Gastrocnemius medialis (tissue), 4 donors: ENCODE measurements at places on chromosomes 12 and 14. TPM values are rescaled to one million over a fixed set of nuclear protein-coding genes. Genes with fewer than 3 reads are reported as not detected.
A peak's percentile ranks its signal among the peaks of the same experiment; 100 is the strongest.

GRCh38 chr12:130799051-130799450 lies 40.0 kb downstream of the STX2 start:
- no peaks in the 10 kb centered on the region for H3K4me1 ChIP-seq
- H3K4me3 ChIP-seq, result no peak overlapping the region
- DNase-seq, result no peak

DNA sequence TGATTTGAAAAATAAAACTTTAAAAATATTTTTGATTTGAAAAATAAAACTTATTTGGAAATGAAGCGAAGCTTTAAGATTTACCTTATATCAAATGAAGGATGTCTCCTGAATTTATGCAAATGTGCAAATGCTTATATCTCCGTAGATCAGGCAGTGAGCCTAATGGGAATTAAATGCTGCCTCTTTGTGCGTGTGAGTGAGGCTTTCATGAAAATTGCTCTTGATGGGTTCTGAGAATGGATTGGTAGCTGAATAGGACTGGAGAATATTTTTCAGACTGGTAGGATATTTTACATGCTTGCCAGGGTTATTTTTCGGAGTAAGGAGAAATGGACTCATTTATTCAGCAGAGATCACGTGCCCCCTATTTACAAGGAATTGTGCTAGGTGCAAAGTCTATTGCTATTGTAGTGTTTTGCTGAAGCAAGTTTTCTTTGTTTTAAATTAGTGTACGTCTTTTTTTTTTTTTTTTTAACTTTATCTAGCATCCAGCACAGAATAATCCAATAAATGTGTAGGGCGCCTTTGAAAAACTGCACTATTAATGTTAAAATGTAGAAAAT lies 2.4 kb downstream of the VRK1 start:
- peaks cover 12% of the 10 kb centered on the region for H3K4me1 ChIP-seq
- DNase-seq, result no peak
- H3K27ac ChIP-seq, result no peak overlapping the region

DNA sequence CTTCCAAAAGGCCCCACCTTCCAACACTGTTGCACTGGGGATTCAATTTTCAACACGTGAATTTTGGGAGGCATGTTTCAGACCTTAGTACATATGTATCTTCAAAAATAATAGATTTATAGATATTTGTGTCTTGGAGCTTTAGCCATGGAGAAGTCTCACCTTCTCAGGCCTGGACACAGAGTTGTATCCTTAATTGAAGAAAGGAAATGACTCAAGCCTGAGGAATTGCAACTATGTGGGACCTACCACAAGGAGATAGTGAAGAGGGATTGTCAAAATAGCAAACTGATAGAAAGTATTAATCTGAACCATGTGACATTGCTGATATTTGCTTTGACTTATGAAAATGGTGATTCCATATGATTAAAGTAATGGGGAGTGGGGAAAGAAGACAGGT lies 89.8 kb downstream of the ACSS3 start:
- H3K4me1 ChIP-seq, result no peaks in the 10 kb centered on the region
- no peaks in the 10 kb centered on the region for H3K27me3 ChIP-seq
- H3K36me3 ChIP-seq, result no peaks in the 10 kb centered on the region

Gene GNB3
- not detected for total RNA-seq

- H3K27ac ChIP-seq, result no peak overlapping the region
- no peak for DNase-seq
- H3K27me3 ChIP-seq, result no peaks in the 10 kb centered on the region
- H3K4me1 ChIP-seq, result peaks cover 9% of the 10 kb centered on the region
- H3K36me3 ChIP-seq, result no peaks in the 10 kb centered on the region
- no peak overlapping the region for H3K4me3 ChIP-seq
These were observed 12.7 kb downstream of the SCYL2 start for GRCh38 chr12:100279607-100280244.

- no peak overlapping the region for H3K4me3 ChIP-seq
- H3K27me3 ChIP-seq, result no peaks in the 10 kb centered on the region
- H3K27ac ChIP-seq, result no peak overlapping the region
- DNase-seq, result no peak
These were observed 136.5 kb downstream of the FBXL14 start for GRCh38 chr12:1457901-1458300.

- peaks cover 6% of the 10 kb centered on the region for H3K27me3 ChIP-seq
- no peaks in the 10 kb centered on the region for H3K4me1 ChIP-seq
- H3K4me3 ChIP-seq, result no peak overlapping the region
- H3K27ac ChIP-seq, result no peak overlapping the region
These were observed 4.5 kb upstream of the FBXW8 start for GRCh38 chr12:116906285-116906684.

GRCh38 chr12:56007564-56008559 lies 10.8 kb downstream of the SUOX start:
- H3K4me1 ChIP-seq, result peaks cover 10% of the 10 kb centered on the region
- H3K36me3 ChIP-seq, result no peaks in the 10 kb centered on the region
- H3K4me3 ChIP-seq, result peak overlapping the region; percentile 93
- peak; percentile 35 for DNase-seq
- H3K27me3 ChIP-seq, result no peaks in the 10 kb centered on the region
- H3K27ac ChIP-seq, result peak overlapping the region; percentile 97

Gene CLBA1
- 3.5 TPM for total RNA-seq

DNA sequence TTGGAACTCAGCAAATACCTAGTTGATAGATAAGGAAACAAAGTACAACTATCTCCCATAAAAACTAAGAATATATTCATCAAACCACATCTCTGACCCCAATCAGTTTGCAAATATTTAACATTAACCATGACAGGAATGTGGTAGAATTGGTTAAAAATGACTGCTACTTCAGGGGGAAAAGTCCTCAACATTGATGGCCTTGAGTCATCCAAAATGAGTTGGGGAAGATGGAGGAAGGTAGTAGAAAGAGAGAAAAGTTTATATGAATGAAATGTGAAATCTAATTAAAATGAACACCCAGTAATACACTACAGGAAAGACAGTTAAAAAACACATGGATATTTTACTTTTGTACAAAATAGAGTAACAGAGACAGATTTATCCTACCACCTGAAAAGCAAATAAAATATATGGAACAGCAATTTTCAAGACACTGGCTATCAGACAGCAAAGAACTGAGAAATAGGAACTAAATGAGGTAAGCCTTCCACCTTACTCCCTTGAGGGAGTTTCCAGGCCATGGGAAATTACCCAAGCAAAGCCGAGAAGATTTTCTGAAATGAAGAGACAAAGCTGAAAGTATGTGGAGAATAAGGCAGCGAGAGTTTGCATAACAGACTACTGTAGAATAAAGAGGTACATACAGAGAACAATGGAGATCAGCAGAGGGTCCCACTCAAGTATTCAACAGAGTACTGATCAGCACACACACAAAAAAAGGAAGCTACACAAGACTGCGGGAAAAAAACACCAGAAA lies 49.6 kb downstream of the TC2N start:
- H3K4me1 ChIP-seq, result no peaks in the 10 kb centered on the region
- no peaks in the 10 kb centered on the region for H3K27me3 ChIP-seq
- no peak for DNase-seq
- H3K27ac ChIP-seq, result no peak overlapping the region
- H3K36me3 ChIP-seq, result no peaks in the 10 kb centered on the region

- no peak overlapping the region for H3K4me3 ChIP-seq
- H3K36me3 ChIP-seq, result no peaks in the 10 kb centered on the region
- DNase-seq, result no peak
- H3K27ac ChIP-seq, result no peak overlapping the region
- no peaks in the 10 kb centered on the region for H3K27me3 ChIP-seq
These were observed 51.3 kb downstream of the MAPKAPK5 start for GRCh38 chr12:111893287-111893686.

GRCh38 chr12:76117067-76117691 lies 32.7 kb upstream of the NAP1L1 start:
- no peaks in the 10 kb centered on the region for H3K36me3 ChIP-seq
- H3K4me1 ChIP-seq, result no peaks in the 10 kb centered on the region
- H3K27me3 ChIP-seq, result no peaks in the 10 kb centered on the region
- no peak overlapping the region for H3K27ac ChIP-seq
- no peak overlapping the region for H3K4me3 ChIP-seq
- no peak for DNase-seq

- H3K27ac ChIP-seq, result no peak overlapping the region
- DNase-seq, result no peak
- no peaks in the 10 kb centered on the region for H3K27me3 ChIP-seq
- H3K4me3 ChIP-seq, result no peak overlapping the region
These were observed 107.0 kb downstream of the ETV6 start for GRCh38 chr12:11756523-11756922.

GRCh38 chr12:88360343-88360742 lies 218.2 kb downstream of the TMTC3 start:
- H3K27me3 ChIP-seq, result no peaks in the 10 kb centered on the region
- no peak overlapping the region for H3K27ac ChIP-seq
- DNase-seq, result no peak
- H3K4me3 ChIP-seq, result no peak overlapping the region
- H3K4me1 ChIP-seq, result no peaks in the 10 kb centered on the region
- H3K36me3 ChIP-seq, result no peaks in the 10 kb centered on the region

DNA sequence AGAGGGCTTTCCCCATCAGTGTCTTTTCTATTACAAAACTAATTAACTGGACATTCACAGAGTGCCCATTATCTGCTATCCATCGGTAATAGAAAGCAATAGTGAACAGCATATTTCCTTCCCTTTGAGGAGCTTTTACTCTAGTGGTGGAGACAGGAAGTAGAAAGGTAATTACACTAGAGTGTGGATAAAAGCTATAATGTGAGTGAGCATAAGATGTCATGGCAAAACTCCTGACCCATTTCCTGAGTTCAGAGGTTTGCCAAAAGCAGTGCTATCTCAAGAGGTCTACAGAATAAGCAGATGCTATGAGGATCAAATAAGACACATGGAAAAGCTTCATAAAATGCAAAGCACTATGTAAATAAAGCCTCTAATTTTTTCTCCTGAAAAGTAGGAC lies 24.0 kb downstream of the TIMELESS start:
- H3K27ac ChIP-seq, result no peak overlapping the region
- DNase-seq, result no peak
- H3K36me3 ChIP-seq, result no peaks in the 10 kb centered on the region
- H3K27me3 ChIP-seq, result no peaks in the 10 kb centered on the region
- H3K4me1 ChIP-seq, result no peaks in the 10 kb centered on the region

DNA sequence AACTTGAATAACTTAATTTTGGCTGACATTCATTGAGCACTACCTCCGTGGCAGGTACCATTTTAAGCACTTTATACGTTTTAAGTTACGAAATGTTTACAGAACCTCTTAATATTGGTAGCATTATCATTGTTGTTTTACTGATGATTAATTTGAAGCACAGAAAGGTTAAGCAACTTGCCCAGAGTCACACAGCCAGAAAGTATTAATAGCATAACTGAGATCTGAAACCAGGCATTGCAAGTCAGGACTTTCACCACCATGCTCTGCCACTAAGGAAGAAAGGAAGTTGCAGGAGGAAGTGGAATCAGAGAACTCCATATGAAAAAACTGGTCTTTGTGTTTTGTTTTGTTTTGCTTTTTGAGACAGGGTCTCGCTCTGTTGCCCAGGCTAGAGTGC lies 28.2 kb upstream of the BCAT1 start:
- DNase-seq, result no peak
- no peaks in the 10 kb centered on the region for H3K36me3 ChIP-seq
- no peak overlapping the region for H3K4me3 ChIP-seq
- H3K27ac ChIP-seq, result no peak overlapping the region
- H3K4me1 ChIP-seq, result no peaks in the 10 kb centered on the region

DNA sequence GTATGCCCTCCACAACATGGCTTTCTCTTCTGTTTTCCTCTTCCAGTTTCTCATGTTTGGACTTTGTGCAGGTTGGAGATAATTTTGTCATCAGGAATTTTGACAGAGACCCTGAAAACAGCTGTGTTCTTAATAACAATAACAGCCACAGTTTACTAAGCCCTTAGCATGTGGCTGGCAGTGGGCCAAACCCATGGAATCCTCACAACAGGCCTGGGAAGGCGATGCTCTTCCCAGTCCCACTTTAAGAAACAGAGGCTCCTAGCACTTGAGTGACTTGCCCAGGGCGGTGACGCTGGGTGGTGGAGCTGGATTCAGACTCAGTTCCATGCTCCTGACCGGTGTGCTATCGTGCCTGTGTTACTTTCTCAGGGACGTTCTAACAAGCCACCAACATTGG lies 20.1 kb upstream of the PLEKHG3 start:
- peak overlapping the region; percentile 41 for H3K27ac ChIP-seq
- no peak overlapping the region for H3K4me3 ChIP-seq
- no peaks in the 10 kb centered on the region for H3K27me3 ChIP-seq
- no peaks in the 10 kb centered on the region for H3K36me3 ChIP-seq
- H3K4me1 ChIP-seq, result peaks cover 10% of the 10 kb centered on the region

GRCh38 chr12:17588968-17589367 lies 501.0 kb downstream of the RERGL start:
- H3K27ac ChIP-seq, result no peak overlapping the region
- no peak overlapping the region for H3K4me3 ChIP-seq
- no peaks in the 10 kb centered on the region for H3K36me3 ChIP-seq
- no peaks in the 10 kb centered on the region for H3K4me1 ChIP-seq
- no peaks in the 10 kb centered on the region for H3K27me3 ChIP-seq
- DNase-seq, result no peak

Gene AQP2
- not detected for total RNA-seq

Gene SLCO1A2
- not detected for total RNA-seq

- H3K27ac ChIP-seq, result peak overlapping the region; percentile 32
- H3K4me3 ChIP-seq, result no peak overlapping the region
- no peaks in the 10 kb centered on the region for H3K27me3 ChIP-seq
- H3K4me1 ChIP-seq, result peaks cover 3% of the 10 kb centered on the region
- no peak for DNase-seq
- no peaks in the 10 kb centered on the region for H3K36me3 ChIP-seq
These were observed 16.5 kb downstream of the PRKCH start for GRCh38 chr14:61337893-61338292.

- DNase-seq, result no peak
- H3K4me3 ChIP-seq, result no peak overlapping the region
- H3K27ac ChIP-seq, result no peak overlapping the region
- peaks cover 9% of the 10 kb centered on the region for H3K4me1 ChIP-seq
- H3K36me3 ChIP-seq, result no peaks in the 10 kb centered on the region
- peaks cover 22% of the 10 kb centered on the region for H3K27me3 ChIP-seq
These were observed 5.0 kb downstream of the AJUBA start for GRCh38 chr14:22977434-22977683.

Gene KSR2
- total RNA-seq, result 0.02 TPM

- DNase-seq, result no peak
- H3K4me1 ChIP-seq, result peaks cover 3% of the 10 kb centered on the region
- no peaks in the 10 kb centered on the region for H3K36me3 ChIP-seq
- no peak overlapping the region for H3K4me3 ChIP-seq
- H3K27ac ChIP-seq, result no peak overlapping the region
- no peaks in the 10 kb centered on the region for H3K27me3 ChIP-seq
These were observed 38.3 kb downstream of the TTLL5 start for GRCh38 chr14:75699331-75699730.
